GM23248 (cell line): ENCODE measurements at places on chromosomes 7 and 10.

GRCh38 chr10:130894471-130894870, 417.1 kb downstream of the TCERG1L start:
- DNase-seq = no peak

- DNase-seq = no peak
Measured at GRCh38 chr7:76330673-76331072, 28.1 kb downstream of the YWHAG start.

DNA sequence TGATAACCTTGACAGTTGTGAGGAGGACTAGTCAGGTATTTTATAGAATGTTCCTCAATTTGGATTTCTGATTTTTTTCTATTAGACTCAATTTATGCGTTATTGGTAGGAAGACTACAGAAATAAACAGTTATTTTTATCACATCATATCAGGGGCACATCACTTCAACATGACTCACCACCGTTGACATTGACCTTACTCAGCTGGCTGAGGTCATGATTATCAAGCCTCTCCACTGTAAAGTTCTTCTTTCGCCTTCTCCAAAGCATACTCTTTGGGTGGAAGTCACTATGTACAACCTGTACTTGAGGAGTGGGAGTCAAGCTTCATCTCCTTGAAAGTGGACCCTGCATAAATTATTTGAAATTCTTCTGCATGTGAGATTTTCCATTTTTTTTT, 194.3 kb upstream of the IGFBP3 start:
- DNase-seq = peak; percentile 21

DNA sequence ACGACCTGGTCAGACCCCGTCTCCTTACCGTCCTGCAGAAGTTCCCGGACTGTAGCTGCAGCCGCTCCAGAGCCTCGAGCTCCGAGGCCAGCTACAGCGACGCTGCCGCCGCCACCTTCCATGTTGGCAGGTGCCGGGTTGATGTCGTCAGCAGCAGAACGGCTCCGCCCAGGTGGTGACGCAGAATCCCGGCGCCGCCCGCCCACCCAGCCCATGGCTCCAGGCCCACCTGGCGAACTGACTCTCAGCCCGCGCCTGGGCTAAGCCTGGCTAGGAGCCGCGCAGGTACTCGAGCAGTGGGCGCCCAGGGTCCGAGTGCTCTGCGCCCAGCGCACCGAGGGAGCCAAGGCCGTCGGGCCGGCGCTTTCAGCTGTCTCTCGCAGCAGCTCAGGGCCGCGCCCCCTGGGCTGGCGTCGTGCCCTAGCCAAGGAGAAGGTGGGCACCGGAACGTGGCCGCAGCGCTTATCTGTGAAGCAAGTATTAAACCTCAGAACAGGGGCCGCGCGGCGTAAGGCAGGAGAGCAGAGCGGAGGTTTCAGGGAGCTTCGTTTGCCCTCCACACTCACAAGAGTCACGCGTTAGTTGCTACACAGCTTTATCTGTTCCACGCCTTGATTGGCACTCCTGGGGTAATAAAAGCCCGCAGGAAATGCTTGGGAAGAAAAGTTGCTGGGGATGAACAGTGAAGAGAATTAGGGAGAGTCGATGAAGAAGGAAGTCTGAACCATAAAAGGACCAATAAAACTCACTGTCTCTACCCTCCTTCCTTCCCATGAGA, at the start of the genes COG5 and DUS4L:
TSS of gene COG5 (minus strand) at position 146 of the 778 bp plus-strand sequence. CDS start at position 122, 24 bp downstream.
TSS of gene DUS4L (plus strand) at position 197 of the 778 bp plus-strand sequence. CDS start 3,100 bp downstream, outside the sequence.
- peak; percentile 91 for DNase-seq

DNA sequence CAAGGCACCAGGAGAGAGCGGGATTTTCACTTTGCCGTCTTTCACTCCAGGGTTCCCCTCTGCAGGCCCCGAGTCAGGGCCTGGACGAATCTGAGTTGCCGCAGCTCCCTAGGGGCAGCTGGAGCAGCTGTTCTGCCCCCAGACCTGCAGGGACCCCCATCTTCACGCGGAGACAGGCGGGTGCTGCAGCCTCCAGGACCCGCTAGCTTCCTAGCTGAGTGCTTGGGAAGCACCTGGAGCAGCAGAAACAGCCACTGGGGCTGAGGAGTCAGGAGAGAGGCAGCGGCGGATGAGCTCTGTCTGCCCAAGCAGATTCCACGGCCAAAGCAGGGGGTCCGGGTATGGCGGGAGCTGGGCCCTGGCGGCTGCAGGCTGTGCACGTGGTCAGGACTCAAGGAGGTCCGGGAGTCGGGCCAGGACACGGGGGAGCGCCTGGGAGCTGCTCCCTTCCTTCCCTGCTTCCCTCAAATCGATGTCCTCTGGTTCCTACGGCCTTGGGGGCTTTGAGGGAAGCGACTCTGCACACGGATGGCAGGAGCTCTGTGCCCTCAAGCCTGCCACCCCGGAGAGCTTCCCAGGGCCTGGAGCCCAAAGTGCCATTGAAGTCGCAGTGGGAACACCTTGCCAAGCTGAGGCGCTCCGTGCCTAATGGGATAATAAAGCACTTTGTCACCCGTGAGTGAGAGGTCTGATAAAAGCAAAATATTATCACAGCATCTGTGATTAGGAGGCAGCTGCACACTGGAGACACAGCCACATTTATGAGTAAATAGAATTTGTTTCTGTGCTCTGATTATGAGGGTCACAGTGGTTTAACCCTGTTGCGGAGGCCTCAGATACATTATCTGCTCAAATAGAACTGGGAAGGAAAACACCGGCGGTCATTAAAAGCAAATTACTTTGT, 17.2 kb downstream of the MNX1 start:
- no peak for DNase-seq

DNA sequence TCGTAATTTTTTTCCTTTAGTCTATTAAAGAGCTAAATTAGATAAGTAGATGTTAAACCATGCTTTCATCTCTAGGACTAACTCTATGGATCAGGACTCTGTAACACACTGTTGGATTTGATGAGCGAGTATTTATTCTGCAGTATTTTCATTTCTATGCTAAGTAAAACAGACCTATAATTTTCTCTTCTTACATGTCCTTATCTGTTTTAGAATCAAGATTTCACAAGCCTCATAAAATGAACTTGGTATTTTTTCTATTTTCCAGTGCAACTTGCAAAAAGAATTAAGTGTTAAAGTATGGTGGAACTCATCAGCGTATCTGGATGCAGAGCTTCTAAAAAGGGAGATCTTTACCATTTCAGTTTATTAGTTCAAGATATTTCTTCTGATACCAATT, 2.4 kb downstream of the CACUL1 start:
- no peak for DNase-seq

DNA sequence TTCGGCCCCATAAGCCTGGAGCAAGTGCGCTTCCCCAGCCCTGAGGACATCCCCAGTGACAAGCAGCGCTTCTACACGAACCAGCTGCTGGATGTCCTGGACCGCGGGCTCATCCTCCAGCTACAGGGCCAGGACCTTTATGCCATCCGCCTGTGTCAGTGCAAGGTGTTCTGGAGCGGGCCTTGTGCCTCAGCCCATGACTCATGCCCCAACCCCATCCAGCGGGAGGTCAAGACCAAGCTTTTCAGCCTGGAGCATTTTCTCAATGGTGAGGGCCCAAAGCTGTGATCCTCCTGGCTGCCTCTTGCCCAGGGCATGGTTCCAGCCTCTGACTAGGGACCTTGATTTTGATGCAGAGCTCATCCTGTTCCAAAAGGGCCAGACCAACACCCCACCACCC, 10.1 kb downstream of the IRF5 start:
- peak; percentile 30 for DNase-seq

DNA sequence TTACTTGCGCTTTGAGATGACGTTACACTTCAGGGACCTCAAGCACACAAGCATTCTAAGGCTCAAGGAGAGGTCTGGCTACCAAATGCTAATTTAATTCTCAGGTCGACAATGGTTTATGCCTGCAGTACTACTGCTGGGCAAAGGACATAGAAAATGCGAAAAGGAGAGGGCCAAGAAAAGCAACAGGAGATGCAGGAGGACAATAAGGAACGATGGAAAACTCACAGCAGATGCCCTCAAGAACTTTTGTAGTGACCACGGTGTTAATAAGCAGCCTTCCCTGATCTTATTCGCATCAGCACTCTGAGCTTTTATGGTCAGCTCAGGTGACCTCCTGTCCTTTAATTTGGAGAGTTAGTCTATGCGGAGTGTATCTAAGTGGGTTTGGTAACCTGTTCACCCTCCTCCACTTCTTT, 146.3 kb downstream of the GPR85 start:
- DNase-seq = no peak

DNA sequence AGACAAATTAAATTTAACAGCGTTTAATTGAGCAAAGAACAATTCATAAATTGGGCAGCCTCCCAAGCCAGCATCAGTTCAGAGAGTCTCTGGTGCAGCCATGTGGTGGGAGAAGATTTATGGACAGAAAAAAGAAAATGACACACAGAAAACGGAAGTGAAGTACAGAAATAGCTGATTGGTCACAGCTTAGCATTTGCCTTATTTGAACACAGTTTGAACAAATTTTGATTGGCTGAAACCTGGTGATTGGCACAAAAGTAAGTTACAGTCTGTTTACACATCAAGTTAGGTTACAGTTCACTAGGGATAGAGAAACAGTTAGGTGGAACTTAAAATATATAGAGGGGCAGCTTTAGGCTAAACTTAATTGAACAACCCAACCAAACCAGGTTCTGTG, 720.1 kb downstream of the TYW1 start:
- DNase-seq = no peak

- DNase-seq = peak; percentile 59
Measured at GRCh38 chr10:43421519-43421918, 12.5 kb upstream of the HNRNPF start.

DNA sequence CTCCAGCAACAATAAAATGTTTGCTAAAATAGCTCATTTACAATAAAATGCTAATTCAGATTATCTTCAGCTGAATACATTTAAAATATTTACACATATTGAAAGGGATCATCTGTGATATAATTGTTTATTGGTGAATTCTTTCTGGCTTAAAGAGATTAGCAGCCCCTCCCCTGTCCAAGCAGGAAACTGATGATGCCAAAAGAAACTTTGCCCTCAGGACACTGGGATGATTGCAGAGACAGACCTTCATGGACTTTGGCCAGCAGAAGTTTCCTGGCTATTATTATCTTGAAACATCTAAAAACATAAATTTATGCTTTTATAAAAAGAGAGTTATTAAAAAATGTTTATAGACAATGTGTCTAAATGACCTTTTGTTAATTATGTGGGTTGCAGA, 764.9 kb upstream of the MBL2 start:
- no peak for DNase-seq
